ENCODE measurements at places on chromosomes 5 and 9.

DNA sequence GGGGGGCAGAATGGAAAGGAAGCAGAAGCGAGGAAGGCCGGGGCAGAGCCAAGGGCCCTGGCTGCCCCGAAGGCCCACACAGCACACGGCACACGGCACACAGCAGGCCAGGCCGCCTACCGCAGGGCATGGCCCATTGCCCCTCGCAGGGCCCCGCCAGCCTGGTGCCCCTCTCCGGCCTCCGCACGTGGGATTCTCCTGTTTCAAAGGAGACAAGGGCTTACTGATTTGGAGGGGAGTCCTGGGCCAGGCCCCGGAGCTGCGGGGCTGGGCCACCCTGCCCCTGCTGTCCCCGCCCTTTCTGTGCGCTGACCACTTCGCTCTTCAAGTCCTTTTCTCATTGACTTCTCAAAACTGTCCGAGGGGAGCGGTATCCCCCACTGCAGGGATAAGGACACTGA, 7.7 kb upstream of the PHYKPL start:
- DNase-seq = no peak

DNA sequence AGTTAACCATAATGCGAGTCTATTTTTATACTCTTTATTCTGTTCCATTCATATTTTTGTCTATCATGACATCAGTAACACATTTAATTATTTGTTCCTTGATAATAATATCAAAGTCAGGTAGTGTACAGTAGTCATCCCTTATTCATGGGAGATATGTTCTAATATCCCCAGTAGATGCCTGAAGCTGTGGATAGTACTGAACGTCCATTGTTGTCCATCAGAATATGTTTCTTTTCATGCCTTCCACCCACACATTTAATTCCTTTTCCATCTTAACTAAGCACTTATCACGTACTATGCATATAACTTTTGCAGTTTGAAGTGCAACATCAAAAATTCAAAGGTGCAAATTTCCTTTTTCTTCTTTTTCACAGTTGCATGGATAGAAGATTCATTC, 53.6 kb downstream of the FER start:
- no peak for DNase-seq

- no peak for DNase-seq
These were observed 169.3 kb downstream of the NTRK2 start for GRCh38 chr9:84838879-84839278.

GRCh38 chr5:121668635-121669034, 183.0 kb upstream of the FTMT start:
- no peak for DNase-seq

DNA sequence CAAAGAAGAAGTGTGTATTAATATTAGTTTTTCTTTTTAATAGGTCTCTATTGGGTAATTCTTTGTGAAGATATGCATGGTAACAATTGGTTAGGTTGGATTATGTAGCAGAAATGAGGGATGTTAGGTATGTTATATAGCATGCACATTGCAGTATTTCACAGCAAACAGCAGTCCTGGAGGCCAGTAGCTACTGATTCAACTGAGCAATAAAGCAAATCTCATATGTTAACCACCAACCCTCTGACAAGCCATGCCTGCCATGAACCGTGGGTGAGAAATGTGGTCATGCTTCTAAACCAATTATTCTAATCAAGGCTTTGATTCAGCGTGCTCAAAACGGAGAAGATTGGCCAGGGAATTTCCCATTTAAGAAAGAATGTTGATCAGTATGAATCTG, 313.0 kb upstream of the CDH6 start:
- no peak for DNase-seq

- DNase-seq = no peak
These were observed 1.5 kb upstream of the GABBR2 start for GRCh38 chr9:98709968-98710965.

DNA sequence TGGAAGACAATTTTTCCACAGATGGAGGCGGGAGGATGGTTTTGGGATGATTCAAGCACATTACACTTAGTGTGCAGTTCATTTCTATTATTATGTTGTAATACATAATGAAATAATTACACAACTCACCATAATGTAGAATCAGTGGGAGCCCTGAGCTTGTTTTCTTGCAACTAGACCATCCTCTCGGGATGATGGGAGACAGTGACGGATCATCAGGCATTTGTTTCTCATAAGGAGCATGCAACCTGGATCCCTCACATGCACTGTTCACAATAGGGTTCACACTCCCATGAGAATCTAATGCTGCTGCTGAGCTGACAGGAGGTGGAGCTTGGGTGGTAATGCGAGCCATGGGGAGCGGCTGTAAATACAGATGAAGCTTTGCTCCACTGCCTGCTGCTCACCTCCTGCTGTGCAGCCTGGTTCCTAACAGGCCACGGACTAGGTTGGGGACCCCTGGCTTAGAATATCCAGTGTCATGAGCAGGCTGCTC, 1.6 kb downstream of the STKLD1 start:
- no peak for DNase-seq

GRCh38 chr5:154519359-154519758, 41.3 kb upstream of the HAND1 start:
- no peak for DNase-seq

DNA sequence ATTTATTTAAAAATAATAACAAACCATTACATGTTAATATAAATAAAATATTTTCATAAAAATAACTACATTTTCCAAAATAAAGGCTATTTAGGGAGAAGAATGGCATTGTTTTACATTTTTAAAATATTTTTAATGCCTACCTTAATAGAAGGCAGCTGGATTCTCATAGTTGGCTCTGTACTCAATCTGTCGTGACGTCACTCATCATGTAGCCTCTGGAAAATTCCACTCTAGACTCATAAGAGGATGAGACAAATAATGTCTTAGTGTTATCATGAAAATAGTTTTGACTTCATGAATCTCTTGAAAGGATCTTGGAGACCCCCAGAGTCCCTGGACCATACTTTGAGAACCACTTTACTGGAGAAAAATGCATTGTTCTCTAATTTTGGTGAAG, 93.1 kb downstream of the NXNL2 start:
- DNase-seq = no peak

DNA sequence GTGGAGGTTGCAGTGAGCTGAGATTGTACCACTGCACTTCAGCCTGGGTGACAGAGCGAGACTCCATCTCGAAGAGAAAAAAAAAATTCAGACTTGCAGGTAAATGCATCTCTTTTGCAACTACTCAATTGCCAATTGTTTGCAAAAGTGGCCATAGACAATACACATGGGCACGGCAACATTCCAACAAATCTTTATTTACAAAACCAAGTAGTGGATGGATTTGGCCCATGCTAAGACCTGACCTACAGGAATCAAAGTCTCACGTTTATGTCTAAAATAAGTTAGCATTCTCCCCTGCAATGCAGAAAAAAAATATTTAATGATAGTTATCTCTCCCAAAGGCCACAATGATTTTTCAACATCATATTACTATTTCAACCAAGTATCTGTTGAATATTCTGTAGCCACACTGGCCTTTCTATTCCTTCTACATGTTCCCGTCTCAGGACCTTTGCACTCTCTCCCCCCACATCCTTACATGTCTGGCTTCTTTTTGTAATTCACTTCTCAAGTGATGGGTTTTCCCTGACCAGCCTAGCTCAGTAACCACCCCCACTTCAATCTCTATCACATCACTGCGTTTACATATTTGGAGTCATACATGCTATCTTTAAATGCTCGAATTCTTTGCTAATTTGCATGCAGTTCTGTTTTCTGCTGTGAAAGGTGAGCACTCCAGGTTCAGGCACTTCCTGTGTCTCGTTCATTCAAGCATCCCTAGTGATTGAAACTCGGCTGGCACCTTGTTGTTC, 54.2 kb downstream of the FNBP1 start:
- no peak for DNase-seq

GRCh38 chr9:126932871-126933321, 18.3 kb downstream of the RALGPS1 start:
- no peak for DNase-seq

GRCh38 chr5:150763023-150763769, 4.4 kb upstream of the DCTN4 start:
- no peak for DNase-seq

DNA sequence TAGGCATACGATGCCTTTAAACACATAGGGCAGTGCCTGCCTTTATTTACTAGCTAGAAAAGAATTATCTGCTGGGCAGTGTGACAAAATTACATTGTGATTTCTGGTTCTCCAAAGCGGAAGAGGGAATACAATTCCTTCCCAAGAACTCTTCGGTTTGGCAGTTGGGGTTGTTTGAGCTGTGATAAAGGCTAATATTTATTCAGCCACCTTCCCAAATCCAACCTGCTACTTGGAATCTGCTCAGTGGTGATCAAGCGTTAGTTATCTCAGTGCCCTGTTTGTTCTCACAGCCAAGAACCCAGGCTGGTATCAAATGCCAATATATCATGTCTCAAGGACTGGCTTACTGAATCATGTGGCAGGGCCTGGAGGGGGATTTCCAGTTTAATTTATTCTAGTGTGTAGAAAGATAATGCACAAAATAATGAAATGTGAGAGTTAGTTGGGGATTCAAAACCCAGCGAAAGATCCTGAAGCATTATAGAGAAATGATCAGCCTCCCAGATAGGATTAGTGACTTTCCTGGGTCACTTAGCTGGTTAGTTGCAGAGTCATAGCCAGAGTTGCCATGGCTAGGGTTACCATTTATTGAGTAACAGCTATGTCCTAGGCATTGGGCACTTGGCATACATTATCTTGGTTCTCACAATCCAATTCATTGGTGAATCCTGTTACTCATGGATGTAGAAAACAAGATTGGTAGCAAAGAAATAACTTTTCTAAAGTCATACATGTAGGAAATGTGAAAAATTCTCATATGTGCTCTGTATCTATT, 457.0 kb upstream of the KLF4 start:
- DNase-seq = no peak

GRCh38 chr5:128736553-128736952, 198.5 kb upstream of the FBN2 start:
- DNase-seq = no peak

DNA sequence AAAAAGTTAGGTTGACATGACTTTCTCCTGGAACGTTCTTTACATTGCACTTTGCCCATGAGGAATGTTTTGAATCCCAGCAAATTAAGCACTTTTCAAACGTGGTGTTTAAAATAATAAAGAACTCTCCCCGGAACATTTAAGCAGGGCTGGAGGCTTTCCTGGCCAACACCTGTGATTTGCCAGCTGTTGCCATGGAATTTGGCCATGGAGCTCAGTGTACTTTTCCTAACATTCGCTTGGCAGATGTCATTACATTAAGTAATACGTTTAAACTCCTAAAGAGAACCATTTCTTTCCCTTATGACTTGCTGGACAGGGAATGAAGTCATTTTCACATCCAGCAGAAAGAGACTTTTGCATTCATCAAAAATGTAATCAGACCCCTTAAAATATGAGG, 146.1 kb downstream of the GAS1 start:
- DNase-seq = no peak

GRCh38 chr9:83138422-83139135, 75.6 kb upstream of the RASEF start:
- DNase-seq = no peak

- DNase-seq = no peak
These were observed 133.4 kb downstream of the SEMA6A start for GRCh38 chr5:116441223-116441622.

DNA sequence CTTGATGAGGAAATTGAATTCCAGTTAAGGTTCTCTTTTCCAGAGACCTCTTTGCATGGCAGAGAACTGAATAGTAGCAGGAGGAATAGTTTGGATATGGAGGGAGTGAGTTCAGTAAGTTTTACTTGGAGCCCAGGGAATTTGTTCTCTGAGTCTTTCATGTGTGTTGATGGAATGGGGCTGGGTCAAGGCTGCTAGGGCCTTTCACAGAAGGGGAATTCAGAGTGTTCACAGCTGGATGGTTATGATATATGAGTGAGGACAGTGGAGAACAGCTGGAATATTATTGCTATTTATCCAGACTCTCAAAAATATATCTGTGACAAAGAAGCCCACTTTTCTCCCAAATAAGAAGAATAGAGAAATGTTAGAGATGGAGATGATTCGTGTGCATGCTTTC, 372.8 kb downstream of the PLK2 start:
- no peak for DNase-seq

All from glomerular endothelial cell (primary cell).